Activated naive CD4-positive, alpha-beta T cell treated with anti-CD3 and anti-CD28 coated beads, Interleukin-2, amount 10 ng/mL, durations not matched to agents 7 days and 5 days (primary cell): ENCODE measurements at places on chromosomes 12 and 14.

GRCh38 chr12:75477137-75477536 is 3.4 kb upstream of the GLIPR1 start:
- no peak for DNase-seq

GRCh38 chr12:26028953-26029735 is 70.7 kb downstream of the RASSF8 start:
- peak; percentile 44 for DNase-seq

GRCh38 chr14:54098536-54098935 is 141.9 kb upstream of the BMP4 start:
- DNase-seq: no peak

- no peak for DNase-seq
These were observed 42.0 kb upstream of the A2ML1 start for GRCh38 chr12:8780389-8780788.

DNA sequence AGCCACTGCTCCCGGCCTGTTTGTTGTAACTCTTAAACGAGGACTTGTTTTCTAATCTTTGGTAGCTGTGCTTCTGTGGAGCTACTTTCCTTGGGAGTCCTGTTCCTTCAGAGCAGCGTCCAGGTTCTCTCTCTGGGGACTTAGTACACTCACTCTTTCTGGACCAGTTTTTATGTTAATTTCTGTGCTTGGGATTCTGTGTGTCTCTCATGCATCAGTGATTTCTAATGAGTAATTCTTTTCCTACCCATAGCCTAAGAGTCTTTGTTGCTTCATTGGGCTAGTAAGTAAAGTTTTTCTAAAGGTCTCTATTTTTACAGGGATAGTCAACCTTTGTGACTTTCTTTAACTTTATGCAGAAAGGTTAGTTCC is 289.3 kb downstream of the FBXL14 start:
- DNase-seq: no peak

DNA sequence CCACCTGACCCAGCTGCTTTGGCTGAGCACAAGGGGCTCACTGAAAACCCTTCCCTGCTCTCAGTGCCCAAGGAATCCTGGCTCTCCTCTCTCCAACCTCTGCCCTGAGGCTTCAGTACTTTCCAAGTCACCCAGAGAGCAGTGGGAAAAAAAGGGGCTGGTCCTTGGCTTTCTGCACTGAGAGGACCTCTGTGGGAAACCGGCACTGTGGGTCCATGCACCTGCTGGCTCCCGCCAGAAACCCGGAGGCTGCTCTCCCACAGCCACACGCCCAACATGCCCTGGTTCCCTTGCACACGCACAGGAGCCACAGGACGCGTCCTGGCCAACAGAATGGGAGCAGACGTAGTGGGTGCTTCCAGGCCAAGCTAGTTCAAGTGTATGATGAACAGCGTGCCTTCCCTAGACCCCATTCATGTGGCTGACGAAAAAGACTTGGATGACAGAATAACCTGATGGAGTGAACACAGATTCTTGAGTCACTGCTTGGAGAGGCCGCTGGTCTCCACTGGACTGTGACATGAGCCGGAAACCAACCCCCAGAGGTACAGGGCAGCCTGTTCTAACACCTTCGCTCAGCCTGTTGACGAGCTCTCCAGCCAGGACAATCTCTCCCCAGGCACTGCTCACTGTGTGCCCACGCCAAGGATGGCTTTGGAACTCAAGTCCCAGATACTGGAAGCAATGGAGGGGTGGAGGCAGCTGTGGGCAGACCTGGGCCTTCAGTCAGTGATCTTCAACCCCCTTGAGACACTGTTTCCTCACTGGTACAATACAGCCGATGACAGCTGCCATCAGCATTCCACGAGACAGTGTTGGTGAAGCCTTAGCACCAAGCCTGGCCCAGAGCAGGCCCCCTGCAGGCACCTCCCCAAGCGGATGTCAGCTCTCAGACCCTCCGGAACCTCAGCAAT is 87.7 kb downstream of the ITPK1 start:
- DNase-seq: no peak

GRCh38 chr12:88623777-88624548 is 43.7 kb upstream of the KITLG start:
- DNase-seq: no peak

DNA sequence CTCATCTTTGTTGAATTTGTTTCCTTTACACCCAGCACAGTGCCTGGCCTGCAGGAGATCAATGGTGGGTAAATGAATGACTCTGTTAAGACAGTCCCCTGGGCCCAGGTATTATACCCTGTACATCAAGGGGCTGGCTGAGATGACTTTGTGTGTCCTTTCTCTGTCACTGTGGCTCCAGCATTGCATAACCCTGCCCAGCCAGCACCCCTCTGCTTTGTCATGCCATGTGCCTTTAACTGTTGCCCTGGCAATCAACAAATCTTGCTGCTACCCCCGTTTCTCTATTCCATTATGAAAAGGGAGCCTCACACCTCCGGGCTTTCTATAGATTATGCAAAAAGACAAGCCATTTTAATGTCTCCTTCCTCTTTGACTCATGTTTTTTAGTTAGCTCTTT is 7.6 kb upstream of the FLVCR2 start:
- no peak for DNase-seq

GRCh38 chr12:6044082-6044481 is 80.4 kb downstream of the VWF start:
- DNase-seq: no peak

DNA sequence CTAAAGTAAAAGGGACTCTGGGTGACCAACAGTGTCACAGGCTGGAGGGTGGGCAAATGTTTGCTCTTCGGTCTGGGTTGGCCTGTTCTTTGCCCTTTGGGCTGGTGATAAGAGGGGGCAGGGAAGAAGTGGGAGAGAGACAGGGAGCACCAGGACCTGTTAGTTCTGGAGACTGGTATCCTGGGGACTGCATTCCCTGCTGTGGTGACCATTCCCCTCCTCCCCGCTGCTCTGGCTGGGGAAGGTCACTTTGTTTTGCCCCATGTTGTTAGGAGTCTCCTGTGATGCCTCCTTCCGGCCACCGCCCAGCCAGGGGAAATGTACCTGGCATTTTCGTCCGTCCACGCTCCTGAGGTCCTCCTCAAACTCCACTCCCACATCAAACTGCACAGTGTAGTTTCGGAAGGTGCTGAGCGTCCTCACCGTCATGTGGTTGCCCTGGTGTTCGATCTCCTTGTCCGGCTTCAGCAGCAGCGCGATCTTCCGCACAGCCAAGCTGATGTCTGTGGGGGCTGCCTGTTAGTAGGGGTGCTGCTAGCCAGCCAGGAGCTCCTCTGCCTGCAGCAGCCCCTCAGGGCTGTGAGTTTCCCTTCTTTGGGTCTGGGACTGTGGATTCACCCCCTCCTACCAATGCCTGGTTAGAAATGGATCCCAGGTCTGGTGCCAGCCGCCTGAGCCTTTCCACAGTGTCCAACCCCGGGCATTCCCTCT is 618 bp downstream of the RBP5 start:
- DNase-seq: no peak

DNA sequence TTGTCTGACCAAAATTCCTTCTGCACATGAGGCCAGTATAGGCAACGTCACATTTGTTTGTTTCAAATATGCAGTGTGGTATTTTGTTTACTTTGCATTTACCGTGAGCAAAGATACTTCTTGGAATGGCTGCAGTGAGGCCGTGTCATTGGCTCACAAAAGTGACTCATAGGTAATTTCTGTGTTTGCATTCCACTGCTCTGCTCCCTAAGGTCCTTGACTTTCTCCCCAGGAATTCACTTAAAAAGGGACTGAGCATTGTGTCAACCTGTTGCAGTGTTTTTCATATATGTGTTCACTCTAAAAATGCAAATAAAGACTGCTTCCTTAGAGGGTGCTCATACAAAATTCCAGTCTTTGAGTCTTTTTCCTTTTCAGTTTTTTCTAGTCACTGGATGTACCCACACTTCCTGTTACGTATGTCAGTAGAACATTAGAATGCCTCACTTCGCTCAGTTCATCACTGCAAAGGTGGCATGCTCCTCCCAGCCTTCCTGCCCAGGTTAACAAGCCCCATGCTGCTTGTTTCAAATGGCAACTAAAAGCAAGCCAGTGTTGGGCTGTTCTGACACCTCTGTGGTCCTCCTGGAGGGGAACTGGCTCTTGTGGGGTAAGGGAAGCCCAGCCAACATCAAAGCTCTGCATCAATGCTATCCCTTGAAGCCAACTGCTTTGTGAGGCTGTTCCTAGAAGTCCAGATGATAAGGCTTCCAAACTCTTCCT is 9.1 kb downstream of the C12orf76 start:
- peak; percentile 60 for DNase-seq

GRCh38 chr14:105354541-105354940 is 40.0 kb downstream of the PACS2 start:
- no peak for DNase-seq

- no peak for DNase-seq
These were observed 28.6 kb downstream of the KRT76 start for GRCh38 chr12:52748578-52748977.

GRCh38 chr12:52613384-52614030 is 4.9 kb downstream of the KRT73 start:
- DNase-seq: peak; percentile 18
